GM18507 (cell line): ENCODE measurements at places on chromosomes 16 and 17.

DNA sequence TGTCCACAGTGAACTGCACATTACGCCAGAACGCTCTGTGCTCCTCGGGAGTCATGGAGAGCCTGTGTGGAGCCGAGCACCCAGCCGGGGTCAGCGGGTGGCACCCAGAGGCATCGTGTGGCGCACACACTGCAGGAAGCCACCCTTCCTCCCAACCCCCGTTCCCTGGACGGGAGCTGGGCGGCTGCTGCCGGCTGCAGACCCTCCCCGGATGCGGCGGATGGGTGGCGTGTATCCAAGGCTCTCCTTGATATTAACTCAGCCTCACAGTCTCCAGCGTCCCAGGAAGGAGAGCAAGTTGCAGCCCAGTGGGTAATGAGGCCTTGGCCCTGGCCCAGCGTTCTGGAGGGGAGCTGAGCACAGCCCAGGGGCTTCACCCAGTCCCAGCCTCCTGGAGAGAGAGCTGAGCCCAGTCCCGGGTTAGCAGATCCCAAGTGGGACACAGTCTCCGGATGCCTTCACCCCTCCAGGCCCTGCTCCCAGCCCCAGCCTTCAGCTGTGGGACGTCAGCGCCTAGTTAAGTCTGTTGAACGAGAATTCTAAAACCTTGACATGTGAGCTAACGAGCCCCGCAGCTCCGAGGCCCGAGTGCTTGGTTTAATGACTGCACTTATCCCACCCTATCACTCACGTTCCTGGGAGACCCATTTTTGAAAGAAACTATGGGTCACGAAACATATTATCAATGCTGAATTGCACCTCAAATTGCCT lies 86.6 kb downstream of the TBC1D16 start:
- DNase-seq, result no peak

GRCh38 chr17:42525221-42525620 lies 10.8 kb upstream of the NAGLU start:
- DNase-seq, result no peak

GRCh38 chr16:88900662-88901052 lies 34.2 kb upstream of the PABPN1L start:
- no peak for DNase-seq

DNA sequence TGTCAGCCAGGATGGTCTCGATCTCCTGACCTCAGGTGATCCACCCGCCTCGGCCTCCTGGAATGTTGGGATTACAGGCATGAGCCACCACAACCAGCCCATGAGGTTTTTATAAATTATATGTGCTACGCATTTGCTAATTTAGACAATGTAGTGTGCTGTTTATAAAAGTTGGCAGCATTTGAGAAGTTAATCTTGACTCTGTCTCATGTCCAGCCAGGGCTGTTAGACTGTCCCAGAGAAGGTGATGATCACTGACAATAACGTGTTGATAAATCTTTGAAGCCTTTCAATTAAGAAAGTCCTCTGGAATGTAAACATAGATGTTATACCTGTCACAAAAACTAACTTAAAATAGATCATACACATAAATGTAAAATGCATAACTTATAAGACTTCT lies 82.0 kb downstream of the PPM1E start:
- DNase-seq, result no peak

DNA sequence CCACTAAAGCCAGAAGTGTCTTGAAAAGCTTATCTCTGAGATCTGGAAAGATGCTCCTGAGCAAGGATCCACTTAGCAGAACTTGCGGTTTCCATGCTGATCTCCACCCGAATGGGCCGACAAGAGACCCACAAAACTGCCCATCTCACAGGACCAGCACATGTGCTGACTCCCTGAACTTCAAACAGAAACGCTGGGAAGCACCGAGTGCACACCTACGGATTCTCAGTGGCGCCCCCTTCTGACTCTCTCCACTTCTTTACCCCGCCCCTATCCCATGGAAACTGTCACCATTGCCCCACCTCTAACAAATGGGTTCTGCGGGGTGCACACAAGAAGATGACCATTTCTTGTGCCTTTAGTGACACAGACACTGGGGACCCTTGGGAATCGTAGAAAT lies 21.4 kb downstream of the CDRT4 start:
- no peak for DNase-seq

DNA sequence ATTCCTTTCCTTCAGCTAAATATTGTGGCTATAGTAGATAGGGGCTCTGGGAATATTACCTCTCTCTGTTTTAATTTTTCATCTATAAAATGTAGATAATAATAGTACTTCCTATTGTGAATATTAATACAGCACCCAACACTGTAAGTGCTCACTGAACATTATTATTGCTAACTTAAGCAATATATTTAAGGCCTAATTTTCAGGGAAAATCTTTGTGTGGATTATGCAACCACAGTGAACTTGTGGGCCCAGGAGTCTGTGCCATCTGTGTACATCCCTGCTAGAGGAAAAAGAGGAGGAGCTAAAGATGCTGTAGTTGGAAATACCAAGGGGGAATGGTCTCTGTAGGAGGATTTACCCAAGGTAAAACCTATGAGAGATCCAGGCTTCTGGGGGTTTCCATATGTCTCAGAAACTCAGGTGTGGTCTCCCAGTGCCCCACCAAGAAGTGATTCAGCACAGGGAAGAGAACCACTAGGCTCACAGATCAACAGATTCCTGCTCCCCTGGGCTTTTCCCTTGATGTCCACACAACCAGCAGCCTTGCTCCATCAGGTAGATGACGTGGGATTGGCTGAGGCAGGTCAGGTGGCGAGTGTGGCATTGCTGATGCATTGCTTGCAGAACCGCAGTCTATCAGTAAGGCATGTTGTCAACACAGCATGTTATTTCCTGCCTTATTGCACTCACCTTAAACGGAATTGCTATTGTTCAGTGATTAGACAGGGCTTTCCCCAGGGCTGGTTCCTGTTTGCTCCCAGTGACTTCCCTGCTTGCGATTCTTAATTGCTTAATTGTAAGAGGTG lies 1.6 kb upstream of the N4BP1 start:
- peak; percentile 35 for DNase-seq

DNA sequence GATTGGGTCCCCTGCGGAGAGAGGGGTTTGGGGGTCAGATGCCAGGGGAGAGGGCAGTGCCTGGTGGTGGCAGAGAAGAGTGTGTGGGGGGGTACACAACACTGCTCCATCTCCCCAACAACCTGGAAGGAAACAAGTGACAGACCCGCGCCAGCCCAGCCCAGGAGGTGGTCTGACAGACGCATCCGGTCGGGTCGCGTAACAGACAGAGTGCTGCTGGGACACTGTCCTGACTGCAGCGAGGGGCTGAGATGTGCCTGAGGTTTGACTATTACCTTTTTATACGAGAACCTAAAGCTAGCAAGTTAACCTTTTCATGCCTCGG lies 16.2 kb downstream of the UNC13D start:
- no peak for DNase-seq
